ENCODE measurements at places on chromosomes 11 and 22.

DNA sequence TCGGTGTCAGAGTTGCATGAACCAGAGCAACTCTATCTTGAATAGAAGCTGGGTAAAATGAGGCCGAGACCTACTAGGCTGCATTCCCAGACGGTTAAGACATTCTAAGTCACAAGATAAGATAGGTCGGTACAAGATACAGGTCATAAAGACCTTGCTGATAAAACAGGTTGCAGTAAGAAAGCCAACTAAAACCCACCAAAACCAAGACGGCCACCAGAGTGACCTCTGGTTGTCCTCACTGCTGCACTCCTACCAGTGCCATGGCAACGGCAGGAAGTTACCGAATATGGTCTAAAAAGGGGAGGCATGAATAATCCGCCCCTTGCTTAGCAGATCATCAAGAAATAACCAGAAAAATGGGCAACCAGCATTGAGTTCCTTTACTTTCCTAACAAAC, 2.4 kb upstream of the KAT5 start:
- no peak for DNase-seq

GRCh38 chr11:96109331-96110030, 185.6 kb upstream of the MTMR2 start:
- no peak for DNase-seq

- DNase-seq, result no peak
Observed at GRCh38 chr11:123057661-123058305, 4.2 kb downstream of the HSPA8 start.

DNA sequence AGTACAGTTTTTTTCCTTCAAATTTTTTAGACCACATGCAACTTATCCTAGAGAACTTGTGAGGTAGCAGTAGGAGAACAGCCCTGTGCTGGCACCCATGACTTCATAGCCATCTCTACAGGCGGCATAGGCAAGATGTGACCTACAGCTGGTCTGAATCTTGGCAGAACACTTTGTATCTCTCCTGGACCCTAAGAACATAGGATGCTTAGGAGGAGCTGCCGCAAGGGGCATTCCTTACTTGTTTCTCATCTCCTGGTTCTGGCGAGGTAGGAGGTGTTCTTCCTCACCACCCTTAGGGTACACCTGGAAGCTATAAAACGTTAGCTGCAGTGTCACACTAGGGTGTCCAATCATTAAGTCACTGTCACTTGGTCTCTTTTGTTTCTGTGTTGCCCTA, 16.4 kb downstream of the CWC15 start:
- no peak for DNase-seq

DNA sequence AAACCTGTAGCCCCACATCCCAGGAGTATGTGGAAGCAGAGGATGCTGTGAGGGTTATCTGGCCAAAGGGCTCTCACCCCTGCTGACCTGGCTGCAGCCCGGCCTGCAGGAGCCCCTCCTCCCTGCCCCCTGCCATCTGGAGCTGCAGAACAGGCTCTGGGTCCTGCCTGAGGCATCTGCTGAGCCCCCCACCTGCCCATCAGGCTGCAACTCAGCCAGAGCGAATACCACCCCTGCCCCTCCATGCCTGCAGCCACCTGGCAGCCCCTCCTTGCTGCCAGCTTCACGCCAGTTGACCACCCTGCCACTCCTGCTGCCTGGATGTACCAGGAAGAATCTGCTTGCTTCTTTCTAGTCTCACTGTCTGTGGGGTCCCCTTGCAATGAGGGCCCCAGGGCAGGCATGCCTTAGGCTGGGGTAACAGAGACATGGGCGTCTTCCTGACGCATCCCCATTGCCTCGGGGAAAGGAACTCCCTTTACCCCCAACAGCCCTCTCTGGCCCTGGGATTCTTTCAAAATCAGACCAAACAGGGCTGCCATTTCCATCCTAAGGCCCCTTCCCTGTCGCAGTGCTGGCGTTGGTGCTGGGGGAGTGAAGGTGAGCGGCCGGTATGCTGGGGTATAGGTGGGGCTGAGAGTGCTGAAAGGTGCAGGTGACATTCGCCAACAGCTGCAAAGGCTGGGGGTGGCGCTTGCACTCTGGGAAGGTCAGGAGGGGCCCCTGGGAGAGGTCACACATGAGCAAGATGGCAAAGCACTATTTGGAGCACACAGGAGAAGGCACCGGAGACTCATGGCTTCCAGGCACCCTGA, 1334.6 kb downstream of the TBC1D22A start:
- no peak for DNase-seq

DNA sequence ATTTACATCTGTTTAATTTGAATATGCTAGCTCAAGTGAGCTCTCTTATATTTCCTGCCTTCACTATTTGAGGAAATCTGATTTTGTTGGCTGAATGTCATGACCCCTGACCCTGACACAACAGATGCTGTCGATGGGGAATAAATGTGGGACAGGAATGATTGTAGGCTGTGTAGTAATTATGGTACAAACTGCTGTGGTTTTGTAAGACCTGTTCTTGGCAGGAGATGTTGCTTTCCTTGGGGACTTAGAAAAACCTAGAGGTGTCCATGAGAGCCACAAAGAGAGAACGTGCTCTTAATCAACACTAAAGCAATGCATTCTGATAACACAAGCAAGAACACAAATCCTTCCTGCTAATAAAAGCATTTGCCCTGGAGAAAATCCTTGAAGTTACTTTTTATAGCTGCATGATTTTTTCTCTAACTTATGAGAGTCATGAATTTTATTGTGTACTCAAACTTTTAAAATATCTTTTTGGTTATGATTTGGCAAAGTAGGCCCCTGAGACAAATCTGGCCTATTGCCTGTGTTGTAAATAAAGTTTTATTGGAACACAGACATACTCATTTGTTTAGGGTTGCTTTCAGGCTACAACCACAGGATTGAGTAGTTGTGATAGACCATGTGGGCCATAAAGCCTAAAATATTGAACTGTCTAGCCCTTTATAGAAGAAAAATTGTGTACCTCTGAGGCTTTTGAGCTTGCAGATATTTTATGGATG, 90.2 kb downstream of the DDX10 start:
- DNase-seq, result no peak

- no peak for DNase-seq
Observed at GRCh38 chr22:43488937-43489336, 77.1 kb downstream of the MPPED1 start.

GRCh38 chr11:133955945-133956421, 785 bp downstream of the IGSF9B start:
- DNase-seq, result no peak

DNA sequence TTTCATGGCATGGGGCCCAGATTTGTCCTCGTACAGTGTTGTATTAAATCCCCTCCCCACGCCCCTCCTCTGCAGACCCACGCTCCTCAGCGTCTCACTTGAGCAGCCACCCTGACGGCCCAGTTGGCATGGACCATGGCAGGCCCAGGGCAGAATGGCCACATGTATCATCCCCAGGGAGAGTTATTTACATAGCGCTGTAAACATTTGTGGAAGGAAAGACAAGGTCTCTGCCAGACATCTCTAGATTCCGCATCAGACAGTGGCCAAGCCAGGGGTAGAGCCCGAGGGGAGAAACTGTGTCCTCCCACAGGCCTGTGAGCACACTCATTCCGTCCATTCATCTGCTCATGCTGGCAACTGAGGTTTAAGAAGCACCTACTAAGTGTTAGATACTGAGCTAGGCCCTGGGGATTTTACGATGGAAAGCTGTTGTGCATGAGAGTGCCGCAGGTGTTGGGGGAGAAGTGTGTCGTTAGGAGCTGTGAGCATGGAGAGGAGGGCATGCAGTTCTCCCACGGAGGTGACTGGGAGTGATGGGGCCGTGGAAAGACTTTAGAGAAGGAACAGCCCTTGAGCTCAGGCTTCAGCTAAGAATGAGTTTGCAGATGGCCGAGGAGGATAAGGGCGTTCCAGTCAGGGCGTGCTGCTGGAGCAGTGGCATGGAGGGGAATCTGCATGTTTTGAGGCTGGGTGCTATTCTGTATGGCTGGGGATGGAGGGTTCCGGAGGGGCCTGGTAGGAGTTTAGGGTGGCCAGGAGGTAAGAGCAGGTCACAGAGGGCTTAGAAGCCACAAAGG, 94.9 kb downstream of the GRIK4 start:
- DNase-seq, result no peak

DNA sequence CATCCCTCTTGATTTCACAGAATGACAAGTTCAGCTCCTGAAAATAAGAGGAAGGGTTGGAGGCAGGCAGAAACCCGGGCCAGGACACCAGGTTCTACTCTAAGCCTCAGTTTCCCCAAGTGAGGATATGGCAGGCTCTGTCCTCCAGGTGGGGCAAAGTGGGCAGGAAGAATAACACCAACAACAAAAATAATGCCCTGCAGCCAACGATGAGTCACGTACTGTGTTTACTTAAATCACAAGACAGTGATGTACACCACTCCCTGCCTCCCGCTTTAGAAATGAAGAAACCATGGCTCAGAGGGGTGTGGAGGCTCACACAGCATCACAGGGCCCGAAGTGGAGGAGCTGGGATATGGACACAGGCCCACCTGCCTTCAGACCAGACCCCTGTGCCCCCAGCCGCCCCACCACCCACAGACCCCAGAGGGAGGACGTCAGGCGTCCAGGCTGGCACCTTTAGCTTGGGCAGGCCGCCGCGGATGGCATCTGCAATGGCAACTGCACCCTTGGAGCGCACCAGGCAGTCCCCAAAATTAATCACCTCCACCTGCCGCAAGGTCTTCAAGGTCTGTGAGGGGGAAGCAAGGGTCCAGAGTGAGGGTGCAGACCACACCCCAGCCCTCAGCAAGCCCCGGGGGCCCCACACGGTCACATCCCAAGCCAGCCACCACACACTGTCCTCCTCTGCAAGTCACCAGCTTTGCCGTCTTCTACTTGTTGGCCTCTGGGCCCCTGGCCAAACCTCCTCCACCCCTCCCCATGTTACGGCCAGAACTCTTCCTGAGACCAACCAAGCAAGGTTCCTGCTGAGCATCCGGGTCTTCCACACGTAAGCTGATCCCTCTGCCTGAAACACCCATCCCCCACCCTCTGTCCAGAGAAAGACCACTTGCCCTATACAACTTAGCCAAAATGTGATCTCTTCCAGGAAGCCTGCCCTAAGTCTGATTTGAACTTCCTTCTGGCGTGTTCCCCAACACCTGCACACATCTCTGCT, 15.8 kb upstream of the CHADL start:
- no peak for DNase-seq

DNA sequence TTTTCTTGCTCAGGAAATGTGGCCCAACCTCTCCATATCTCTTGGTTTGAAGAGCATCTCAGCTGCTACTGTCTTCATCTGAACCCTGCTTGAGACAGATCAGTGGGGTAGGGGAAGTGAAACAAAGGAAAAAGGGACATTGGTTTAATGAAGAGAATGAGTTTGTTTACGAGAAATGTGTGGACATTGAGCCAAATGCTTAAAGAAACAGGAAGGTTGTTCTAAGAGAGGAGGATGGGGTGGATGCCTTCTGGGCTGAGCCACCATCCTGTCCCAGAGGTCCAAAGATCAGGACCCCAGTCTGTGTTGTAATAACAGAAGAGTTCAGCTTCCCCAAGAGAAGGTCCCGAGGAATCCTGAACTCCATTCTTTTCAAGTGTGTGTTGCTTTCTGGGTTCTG, 369.7 kb downstream of the INSC start:
- no peak for DNase-seq

GRCh38 chr11:102868339-102868738, 6.4 kb downstream of the MMP12 start:
- DNase-seq, result no peak

- peak; percentile 86 for DNase-seq
Observed at GRCh38 chr22:45977003-45977411, at the start of gene WNT7B. WNT7B (minus strand) TSS chr22:45977162; CDS start chr22:45976754, 408 bp downstream.

DNA sequence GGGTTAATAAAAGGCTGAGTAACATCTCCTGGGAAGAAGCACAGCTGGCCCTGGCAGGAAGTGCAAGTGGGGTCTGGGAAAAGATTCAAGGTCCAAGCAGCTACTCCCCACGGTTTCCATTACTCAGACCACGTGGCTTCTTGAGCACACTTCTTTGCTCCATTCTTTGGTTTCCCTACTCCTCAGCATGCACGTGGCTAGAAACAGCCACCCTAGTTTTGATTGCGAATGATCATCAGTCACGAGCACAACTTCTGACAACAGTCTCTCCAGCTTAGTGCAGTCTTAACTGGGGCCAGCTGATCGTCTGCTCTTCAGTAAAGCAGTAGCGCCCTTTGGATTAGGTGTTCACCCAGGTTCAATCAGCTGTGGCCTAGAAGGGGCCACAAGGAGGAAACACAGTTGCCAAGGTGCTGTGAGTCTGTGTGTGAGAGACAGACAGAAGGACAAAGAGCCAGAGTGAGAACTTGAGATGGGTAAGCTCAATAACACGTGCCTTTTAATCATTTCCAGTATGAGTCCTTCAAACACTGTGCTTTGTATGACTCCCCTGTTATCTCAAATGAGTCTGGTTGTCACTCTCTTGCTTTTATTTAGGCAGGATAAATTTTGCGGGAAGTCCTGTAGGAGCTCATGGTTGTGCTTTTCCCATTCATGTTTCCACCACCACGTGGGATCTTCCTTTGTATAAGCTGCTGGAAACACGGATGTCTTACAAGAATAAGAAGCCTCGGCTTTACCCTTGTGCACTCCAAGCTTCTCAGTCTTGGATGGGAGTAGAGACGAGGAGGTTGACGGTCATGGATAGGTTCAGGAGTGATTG, 901 bp upstream of the PARVA start:
- no peak for DNase-seq

DNA sequence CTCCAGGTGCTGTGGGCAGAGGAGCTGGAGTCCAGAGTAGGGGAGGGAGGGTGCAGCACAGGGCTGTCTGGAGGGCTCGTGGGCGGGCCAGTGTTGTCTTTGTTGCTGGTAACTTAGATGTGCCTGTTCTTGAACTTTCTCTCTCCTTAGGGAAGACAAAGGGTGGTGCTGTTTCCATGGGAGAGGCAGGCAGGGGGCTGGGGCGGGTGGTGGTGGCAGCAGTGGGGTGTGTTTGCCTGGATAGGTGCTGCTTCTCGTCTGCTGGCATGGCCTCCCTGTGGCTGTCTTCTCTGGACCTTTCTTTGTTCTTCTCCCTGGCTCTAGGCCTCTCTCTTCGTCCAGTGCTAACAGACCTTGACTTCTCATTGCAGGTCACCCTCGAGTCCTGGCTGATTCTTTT, 8.5 kb downstream of the SIDT2 start:
- no peak for DNase-seq

- DNase-seq, result no peak
Observed at GRCh38 chr11:118099838-118100556, 13.2 kb upstream of the SMIM35 start.

- DNase-seq, result no peak
Observed at GRCh38 chr11:47328449-47329390, 23.8 kb downstream of the MYBPC3 start.

DNA sequence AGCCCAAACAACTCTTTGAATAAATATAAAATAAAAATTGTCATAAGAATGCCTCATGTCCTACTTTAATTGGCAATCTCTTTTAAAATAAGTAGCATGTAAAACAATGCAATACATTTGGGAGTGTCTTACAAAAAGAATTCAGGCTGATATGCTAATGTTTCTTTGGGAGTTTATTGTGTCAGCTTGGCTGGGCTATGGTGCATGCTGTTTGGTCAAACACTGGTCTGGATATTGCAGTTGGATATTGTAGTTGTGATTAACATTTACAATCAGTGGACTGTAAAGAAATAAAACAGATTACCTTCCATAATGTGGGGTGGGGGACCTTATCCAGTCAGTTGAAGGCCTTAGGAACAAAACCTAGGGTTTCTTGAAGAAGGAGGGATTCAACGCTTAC, 37.0 kb upstream of the B3GAT1 start:
- no peak for DNase-seq

GRCh38 chr22:30444632-30445437, 19.3 kb downstream of the MTFP1 start:
- DNase-seq, result peak; percentile 79

Data from NCI-H526 (cell line).